CD4-positive, alpha-beta memory T cell (primary cell): ENCODE measurements at places on chromosomes 13 and 19. TPM values are rescaled to one million over a fixed set of nuclear protein-coding genes. Genes with fewer than 3 reads are reported as not detected.

Gene DACT3
- total RNA-seq: not detected

Gene LSM4
- total RNA-seq: 65.0 TPM

Gene ZFR2
- 3.1 TPM for total RNA-seq

Gene OR10H1
- total RNA-seq: not detected

Gene ZNF85
- total RNA-seq: 7.6 TPM

- no peak for DNase-seq
Measured at GRCh38 chr13:109309625-109310363, 476.6 kb downstream of the IRS2 start.

DNA sequence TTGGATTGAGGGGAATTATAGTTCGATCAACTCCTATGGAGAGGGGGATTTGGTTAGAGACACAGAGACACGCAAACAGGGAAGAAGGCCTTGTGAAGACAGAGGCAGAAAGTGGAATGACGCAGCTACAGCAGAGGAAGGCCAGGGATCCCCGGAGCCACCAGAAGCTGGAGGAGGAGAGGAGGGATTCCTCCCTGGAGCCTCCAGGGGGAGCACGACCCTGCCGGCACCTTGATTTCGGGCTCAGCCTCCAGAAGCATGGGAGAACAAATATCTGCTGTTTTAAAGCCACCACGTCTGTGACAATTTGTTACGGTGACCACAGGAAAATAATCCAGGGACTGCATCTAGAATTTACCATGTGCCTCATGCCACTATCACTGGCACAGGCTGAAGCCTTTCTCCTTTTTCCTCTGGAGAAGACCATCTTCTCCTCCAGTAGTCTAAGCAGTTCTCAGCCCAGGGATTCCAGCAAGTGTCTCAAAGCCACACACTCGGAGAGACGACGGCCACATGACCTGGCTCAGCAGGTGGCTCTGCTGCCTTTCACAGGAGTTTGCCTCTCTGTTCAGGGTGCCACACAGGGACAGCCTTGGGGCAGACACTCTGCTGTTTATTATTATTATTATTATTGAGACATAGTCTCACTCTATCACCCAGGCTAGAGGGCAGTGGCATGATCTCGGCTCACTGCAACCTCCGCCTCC is 39.9 kb upstream of the CCNE1 start:
- DNase-seq: no peak

DNA sequence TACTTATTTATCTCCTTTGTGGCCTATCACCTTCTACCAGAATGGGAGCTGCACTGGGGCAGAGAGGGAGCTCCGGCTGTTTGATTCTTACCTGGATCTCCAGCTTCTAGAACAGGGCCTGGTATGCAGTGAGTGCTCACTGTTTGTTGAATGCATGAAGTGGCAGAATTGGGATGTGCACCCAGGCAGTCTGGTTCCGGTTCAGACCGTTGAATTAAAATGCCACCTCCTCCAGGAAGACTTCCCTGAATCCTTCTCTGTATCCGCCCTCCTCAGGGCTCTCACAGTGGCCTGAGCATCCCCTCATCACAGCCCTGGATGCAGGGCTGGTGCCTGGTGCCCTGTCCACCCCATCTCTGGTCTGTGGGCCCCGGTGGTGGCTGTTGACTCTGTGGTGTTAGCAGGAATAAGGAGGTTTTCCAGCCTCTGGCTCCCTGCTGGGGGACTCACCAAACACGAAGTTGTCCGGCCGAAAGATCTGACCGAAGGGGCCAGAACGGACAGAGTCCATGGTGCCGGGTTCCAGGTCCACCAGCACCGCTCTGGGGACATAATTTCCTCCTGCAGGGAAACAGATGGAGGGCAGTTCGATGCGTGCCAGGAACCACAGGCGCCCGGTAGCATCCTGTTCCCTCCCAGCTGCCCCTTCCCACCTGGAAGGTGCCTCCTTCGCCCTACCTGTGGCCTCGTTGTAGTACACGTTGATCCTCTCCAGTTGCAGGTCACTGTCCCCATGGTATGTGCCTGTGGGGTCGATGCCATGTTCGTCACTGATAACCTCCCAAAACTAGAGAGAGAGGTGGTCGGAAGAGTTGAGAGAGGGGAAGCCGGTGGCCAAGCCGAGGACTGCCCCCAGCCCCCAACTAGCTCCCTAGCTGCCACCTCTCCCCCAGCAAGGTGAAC is 1.0 kb downstream of the TUBB4A start:
- DNase-seq: no peak

GRCh38 chr13:20701461-20701860 is 2.0 kb upstream of the IL17D start:
- DNase-seq: no peak

DNA sequence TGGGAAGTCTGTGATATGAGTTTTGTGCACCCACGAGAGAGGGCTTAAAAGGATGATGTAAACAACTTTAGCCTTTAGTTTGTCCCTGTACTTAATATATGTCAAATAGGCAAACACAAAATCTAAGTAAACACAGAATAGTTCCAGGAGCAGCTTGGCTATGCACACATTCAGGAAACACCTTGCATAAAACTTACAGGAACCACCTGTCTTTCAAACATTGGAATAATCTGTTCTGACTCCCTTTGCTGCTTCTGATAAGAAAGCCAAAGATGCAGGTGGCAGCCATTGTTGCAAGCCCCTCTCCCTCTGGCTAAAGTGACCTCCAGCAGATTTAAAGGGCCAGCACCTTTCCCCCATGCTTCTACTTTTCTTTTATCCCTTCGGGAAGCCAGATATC is 4.7 kb downstream of the EEF1AKMT1 start:
- DNase-seq: no peak

DNA sequence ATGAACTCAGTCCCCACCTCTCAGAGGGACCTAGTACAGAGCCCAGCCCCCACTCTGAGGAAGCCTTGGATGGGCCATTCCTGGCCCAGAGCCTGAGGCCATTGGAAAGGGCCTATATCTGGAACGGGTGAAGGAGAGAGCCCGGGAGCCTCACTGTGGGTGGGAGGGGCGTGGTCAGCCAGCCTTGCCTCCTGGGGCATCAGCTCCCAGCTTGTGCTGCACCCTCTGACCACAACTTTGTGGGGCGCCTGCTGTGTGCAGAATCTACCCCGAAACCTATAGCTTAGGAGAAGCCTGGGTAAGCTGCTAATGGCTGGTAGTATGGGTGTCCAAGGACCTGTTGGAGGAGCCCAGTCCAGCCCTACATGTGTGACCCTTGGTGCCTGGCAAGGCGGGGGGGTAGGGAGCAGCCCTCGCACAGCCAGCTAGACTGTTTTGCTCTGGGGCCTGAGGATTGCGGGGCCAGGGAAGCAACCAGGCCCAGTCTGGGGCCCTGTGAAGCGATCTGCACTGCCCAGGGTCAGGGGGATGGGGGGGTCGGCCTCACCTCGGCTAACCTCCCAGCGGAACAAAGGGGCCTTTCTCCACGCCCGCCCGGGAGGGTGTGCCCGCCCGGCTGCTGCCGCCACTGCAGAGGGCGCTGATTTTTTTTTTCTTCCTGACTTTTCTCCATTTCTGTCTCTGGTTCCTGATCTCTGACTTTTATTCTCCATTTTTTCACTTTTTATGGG is 42.3 kb downstream of the LYL1 start:
- DNase-seq: no peak

GRCh38 chr13:49351871-49352270 is 92.0 kb downstream of the CAB39L start:
- DNase-seq: no peak

- DNase-seq: peak; percentile 50
Measured at GRCh38 chr19:45125975-45126493, 33.1 kb downstream of the PPP1R37 start.

DNA sequence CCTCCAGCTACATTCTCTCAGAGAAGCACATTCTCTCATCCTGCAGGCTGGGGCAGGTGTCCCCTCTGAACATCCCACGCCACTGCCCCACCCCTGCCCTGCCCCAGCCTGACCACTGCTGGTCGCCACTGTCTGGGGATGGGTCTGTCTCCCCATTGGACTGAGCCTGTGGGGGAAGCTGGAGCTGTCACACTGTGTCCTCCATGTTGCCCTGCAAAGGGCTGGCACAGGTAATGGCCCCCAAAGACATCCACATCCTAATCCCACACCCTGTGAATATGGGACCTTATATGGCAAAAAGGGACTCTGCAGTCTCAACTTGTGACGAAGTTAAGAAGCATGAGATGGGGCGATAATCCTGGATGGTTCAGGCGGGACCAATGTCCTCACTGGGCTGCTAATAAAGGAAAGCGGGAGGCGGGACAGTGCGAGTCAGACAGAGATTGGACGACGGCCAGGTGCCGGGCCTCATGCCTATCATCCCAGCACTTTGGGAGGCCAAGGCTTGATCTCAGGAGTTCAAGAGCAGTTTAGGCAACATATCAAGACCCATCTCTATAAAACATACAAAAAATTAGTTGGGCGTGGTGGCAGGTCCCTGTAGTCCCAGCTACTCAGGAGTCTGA is 9.1 kb downstream of the AP2S1 start:
- no peak for DNase-seq

DNA sequence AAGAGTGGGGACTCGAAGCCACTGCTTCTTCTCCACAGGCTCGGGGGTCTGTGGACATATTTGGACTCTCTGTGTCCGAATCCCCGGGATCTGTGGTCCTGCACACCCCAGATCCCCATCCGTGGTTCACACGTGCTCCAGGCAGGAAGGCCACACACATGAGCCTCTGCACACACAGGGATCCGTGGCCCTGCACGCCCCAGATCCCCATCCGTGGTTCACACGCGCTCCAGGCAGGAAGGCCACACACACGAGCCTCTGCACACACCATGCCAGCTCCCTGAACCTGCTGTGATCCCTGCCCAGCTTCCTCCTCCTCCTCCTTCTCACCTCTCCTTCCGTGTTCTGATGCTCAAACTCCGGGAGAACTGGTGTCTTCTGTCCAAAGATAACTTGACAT is 3.1 kb downstream of the TEX29 start:
- DNase-seq: no peak

- no peak for DNase-seq
Measured at GRCh38 chr13:100298116-100298681, 209.3 kb downstream of the PCCA start.

GRCh38 chr13:65292488-65292901 is 1937.6 kb downstream of the PCDH9 start:
- no peak for DNase-seq

DNA sequence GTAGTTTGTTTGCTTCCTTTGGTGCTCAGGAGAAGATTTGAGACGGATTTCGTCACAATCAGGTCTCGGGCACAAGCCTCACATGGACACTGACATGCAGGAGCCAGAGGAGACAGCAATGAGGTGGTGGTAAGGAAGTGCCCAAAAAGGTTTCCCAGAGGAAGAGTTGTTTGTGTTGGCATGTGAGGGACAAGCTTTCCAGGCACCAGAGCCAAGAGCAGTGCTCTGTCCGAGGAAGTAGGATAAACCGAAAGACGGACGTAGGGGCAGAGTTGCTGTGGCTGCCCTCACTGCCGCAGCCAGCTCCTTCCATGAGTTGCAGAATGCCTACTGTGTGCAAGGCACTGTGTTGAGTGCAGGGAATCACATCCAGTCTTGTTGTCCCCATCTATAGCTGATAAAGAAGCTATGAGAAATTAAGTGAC is 27.7 kb downstream of the SAE1 start:
- DNase-seq: no peak

DNA sequence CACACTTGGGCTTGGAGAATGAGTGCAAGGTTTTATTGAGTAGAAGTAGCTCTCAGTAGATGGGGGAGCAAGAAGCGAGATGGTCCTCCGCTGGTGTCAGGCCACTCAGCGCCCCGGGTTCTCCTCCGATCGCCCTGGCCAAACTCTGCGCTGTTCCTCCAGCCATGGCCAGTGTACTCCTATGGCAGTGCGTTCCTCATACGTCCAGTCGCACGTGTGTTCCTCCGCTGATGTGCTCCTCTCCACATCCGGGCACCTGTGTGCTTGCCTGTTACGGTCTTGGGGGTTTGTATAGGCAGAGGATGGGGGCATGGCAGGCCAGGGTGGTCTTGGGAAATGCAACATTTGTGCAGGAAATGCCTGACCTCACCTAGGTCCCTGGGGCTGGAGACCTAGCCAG is 1899.4 kb downstream of the PCDH9 start:
- DNase-seq: no peak
